Activated CD4-positive, alpha-beta T cell treated with anti-CD3 and anti-CD28 coated beads, Interleukin-2, amount 50 U/mL, for 16 hours (primary cell): ENCODE measurements at places on chromosomes 4 and X.

DNA sequence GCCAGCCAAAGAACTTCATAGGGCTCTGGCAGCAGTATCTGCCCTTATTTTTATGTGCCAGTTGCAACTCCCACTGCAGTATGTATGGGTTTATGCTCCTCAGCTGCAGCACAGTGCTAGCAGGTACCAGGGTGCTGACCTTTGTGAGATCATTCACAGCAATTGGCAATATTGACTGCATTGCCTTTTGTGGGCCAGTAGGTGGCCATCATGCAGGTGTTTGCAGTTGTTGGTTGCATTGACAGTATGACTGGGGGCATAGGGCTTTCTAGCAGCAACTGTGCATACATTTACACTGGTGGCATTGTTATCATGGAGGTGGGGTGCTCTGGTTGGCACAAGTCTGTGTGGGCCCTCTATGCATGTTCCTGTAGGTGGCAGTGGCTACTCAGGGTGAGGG, 42.5 kb downstream of the FAAH2 start:
- no peak for DNase-seq

GRCh38 chrX:46959101-46959500, 46.9 kb downstream of the JADE3 start:
- DNase-seq = no peak

- no peak for DNase-seq
These were observed 13.1 kb downstream of the HPF1 start for GRCh38 chr4:169744601-169745000.

DNA sequence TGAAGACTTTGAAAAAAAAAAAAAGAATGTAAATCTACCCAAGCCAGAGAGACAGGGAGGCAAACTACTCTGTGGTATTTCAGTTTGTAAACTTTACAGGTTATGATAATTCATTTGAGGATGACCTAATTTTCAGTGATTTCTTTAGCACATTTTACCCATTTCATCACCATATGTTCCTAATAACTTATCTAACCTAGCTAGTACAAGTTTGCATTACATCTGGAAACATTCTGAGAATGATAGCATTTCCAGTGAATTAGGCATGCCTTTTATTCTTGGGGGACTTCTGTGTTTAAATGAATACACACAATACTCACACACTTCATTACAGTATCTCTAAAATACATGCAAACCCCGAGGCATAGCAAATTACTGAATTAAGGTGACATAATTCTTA, 1055.5 kb downstream of the PCDH18 start:
- no peak for DNase-seq

DNA sequence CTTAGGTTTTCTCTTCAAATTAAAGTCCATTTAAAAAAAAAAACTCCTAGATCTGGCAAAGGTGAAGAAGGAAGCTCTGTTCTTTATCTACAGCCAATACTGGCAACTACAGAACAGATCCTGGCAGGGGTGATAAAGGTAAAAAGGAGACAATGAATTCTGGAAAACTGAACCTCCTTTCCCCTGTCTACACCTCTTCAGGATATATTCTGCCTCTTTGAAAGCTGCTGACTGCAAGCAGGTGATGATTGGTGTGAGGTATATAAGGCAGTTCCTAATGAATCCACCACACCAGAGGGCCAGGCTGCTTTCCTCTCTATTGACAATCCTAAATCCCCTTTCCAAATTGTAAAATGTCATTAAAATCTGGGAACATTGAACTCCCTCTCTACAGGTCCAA, 370.1 kb downstream of the PPP3CA start:
- no peak for DNase-seq

- no peak for DNase-seq
These were observed 31.1 kb upstream of the HPGDS start for GRCh38 chr4:94373752-94374151.

GRCh38 chr4:145840162-145840768, 98.4 kb downstream of the ZNF827 start:
- peak; percentile 66 for DNase-seq

DNA sequence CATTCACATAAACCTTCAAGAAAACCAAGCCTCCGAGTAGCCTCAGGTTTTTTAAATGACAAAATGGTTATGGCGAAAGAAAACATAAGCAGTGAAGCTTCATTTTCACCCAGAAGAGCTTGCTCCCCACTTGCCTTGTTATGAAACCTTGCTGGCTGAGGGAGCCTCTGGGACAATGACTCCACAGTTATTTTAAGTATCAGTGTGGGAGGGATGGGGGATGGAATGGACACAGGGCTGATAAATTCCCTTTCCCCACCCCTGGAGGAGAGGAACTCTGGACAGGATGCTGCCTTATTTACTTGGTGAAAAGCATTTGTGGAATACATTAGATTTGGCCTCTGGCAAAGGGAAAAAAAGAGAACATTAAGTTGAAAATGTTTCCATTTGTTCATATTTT, 220.7 kb upstream of the CNKSR2 start:
- no peak for DNase-seq
